ENCODE measurements at places on chromosomes 12 and 14.

GRCh38 chr12:41061192-41061591 is 126.9 kb upstream of the PDZRN4 start:
- no peaks in the 10 kb centered on the region for H3K27me3 ChIP-seq
- H3K4me3 ChIP-seq: no peak overlapping the region
- no peak for DNase-seq

DNA sequence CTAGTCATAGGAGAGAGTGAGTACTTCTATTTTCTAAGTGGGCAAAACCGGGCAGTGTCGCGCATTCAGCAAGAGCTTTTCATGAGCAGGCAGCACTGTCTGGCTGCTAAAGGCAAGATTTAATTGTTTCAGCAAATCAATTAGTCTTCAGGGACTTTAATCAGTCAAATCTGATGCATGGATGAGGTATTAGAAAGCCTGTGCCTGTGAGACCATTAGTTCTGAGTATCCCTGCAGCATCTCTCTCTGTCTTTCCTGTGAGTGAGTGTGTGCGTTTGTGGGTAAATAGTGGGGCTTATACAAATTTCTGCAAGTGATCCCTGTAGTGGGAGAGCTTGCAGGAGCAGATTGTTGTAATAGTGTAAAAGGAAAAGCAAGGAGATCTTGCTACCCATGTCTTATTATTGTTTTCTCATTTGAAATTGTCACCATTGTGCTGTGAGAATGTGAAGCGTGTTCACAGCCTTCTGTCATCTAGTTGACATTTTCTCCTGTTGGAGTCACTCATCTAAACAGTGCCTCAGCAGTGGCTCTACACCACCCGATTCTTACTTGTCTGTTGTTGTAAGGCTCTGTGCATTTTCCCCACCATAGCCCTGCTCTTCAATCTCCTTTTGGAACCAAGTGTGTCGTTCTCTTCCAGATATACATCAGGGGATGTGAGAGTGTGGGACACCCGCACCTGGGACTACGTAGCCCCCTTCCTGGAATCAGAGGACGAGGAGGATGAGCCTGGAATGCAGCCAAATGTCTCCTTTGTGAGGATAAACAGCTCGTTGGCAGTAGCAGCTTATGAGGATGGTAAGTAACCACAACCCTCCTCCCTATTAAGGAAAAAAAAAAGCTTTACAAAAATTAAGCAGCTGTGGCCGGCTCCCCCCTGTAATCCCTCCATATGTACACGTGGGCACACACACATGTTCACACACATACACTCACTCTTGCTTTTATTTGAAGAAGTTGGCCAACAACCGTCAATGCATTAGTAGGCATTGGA is 53.6 kb downstream of the FBXW8 start:
- H3K4me3 ChIP-seq: no peak overlapping the region
- no peak overlapping the region for H3K27ac ChIP-seq
- H3K4me1 ChIP-seq: peaks cover 21% of the 10 kb centered on the region

DNA sequence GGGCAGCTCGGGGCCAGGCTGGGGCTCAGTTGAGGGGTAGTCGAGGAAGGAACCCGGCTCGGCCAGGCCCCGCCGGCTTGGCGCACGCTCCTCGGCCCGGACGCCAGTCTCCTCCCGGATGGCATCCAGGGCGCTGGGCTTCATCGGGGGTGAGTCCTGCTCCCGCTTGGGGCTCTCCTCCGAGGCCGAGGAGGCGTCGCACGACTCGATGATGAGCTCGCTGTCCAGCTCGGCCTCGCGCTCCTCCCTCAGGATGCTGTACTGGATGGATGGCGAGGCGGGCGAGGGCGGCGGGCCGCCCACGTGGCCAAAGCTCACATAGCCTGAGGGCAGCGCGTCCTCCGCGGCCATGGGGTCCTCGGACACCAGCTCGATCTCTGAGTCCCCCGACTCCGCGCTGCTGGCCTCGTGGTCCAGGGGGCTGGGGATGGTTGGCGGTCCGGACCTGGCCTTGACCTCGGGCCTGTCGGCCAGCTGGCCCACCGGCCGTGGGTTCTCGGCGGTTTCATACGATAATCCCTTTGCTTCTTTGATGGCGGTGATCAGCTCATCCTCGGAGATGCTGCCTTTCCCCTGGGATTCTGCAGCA is 143.4 kb downstream of the RTN1 start:
- H3K4me1 ChIP-seq: no peaks in the 10 kb centered on the region
- H3K27me3 ChIP-seq: no peaks in the 10 kb centered on the region
- no peak for DNase-seq
- H3K36me3 ChIP-seq: no peaks in the 10 kb centered on the region
- no peak overlapping the region for H3K27ac ChIP-seq

DNA sequence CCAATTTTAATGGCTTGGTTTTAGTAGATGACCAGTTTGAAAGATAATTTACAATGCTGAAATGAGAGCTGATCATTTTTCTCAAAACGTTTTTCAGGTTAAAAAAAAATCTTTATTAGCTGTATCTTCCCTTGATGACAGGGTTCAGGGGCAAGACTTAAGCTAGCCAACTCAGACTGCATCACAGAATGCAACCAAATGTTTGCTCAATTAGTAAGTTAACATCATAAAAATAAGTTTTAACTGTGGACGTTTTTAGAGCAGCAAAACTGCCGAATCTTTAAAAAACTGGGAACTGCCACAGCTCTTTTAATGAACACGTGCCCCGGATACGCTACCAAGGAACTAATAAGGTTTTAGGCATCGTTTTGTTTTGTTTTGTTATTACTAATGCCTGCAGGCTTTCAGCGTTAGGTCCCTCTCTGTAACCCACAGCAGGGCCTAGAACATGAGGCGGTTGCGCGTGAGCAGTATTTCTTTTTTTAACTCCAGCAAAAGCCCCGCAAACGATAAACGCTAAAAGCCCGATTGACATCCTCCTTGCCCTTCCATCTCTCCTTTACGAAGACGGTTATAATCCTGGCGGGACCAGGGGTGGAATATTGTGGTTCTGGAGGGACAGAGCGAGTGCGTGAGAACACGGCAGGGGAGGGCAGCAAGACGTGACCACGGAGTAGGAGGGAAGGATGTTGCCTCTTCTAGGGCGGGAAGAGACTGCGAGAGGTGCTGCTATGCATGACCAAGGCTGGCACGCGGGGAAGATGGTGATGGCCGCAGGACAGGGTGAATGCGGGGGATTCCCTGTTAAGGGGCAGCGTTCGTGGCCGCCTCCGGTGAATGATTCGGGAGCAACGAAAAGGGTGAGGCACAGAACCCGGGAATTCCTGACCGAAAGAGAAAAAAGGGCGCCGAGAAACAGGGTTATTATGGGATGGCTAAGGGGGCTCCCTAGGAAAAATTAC is 652 bp downstream of the SUPT16H start:
- peaks cover 25% of the 10 kb centered on the region for H3K4me1 ChIP-seq
- peak overlapping the region; percentile 90 for H3K27ac ChIP-seq
- H3K27me3 ChIP-seq: no peaks in the 10 kb centered on the region
- H3K36me3 ChIP-seq: peaks cover 31% of the 10 kb centered on the region
- H3K4me3 ChIP-seq: peak overlapping the region; percentile 82

DNA sequence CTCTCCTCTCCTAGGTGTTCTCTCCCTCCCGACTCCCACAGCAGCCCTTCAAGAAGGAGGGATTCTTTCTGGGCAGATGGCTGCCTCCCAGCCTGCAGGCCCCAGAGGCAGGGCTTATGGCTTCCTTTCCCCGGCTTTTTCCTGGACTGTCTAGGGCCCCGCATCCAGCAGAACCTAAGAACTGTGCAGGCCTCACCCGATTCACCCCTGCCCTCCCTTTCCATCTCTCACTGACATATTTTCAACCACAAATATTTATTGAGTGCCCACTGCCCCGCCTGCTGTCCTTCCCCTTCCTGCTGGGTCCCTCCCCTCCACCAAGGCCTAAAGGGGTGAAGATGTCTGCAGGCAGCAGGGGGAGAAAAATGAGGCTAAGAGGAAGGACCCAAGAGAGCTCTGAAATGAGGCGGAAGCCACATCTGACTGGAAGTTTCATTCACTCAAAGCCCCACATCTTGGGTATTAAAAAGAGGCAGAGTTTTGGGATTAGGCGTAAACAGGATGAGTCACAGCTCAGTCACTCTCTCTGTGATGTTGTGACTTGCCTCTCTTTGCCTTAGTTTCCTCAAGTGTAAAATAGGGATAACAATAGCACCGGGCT is 2.9 kb downstream of the SCNN1A start:
- DNase-seq: peak; percentile 47
- H3K27me3 ChIP-seq: no peaks in the 10 kb centered on the region
- H3K4me3 ChIP-seq: no peak overlapping the region
- H3K4me1 ChIP-seq: peaks cover 28% of the 10 kb centered on the region
- H3K36me3 ChIP-seq: no peaks in the 10 kb centered on the region

DNA sequence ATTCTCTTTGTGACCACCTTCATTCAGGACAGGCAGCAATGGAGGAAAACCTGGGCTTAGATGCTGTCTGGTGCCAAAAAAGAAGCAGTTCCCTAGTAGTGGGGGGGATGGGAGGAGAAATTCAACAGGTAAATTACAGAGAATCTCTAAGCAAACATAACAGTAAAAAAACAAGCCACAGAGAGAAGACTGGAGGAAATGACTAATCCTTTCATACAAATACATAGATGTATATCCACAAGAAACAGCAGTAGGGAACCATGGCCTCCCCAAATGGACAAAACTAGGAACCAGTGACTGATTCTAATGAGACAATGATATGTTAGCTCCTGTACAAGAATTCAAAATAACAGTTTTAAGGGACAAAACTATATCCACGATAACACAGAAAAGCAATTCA is 513.0 kb downstream of the NAV3 start:
- no peak for DNase-seq
- no peaks in the 10 kb centered on the region for H3K4me1 ChIP-seq
- H3K36me3 ChIP-seq: no peaks in the 10 kb centered on the region
- no peak overlapping the region for H3K27ac ChIP-seq

DNA sequence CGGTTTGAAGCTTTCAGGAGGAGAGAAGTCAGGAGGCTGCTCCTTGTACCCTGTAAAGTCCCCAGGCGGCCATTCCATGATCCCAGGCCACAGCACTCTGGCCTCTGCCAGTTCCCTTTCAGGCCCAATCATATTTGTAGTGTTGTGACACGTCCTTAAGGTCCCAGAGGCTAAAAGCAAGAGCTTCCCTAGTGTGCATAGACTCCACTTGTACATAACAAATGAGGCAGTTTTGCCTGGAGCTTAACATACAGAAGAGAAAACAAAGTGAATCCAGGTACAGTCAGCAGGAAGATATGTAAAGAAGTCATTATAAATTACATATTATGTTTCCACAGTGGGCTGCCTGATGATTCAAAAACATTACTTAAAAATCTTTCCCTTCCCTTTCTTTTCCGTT is 81.1 kb upstream of the RPH3A start:
- no peak overlapping the region for H3K27ac ChIP-seq
- H3K36me3 ChIP-seq: no peaks in the 10 kb centered on the region
- peaks cover 3% of the 10 kb centered on the region for H3K27me3 ChIP-seq
- H3K4me3 ChIP-seq: no peak overlapping the region
- DNase-seq: no peak
- no peaks in the 10 kb centered on the region for H3K4me1 ChIP-seq

DNA sequence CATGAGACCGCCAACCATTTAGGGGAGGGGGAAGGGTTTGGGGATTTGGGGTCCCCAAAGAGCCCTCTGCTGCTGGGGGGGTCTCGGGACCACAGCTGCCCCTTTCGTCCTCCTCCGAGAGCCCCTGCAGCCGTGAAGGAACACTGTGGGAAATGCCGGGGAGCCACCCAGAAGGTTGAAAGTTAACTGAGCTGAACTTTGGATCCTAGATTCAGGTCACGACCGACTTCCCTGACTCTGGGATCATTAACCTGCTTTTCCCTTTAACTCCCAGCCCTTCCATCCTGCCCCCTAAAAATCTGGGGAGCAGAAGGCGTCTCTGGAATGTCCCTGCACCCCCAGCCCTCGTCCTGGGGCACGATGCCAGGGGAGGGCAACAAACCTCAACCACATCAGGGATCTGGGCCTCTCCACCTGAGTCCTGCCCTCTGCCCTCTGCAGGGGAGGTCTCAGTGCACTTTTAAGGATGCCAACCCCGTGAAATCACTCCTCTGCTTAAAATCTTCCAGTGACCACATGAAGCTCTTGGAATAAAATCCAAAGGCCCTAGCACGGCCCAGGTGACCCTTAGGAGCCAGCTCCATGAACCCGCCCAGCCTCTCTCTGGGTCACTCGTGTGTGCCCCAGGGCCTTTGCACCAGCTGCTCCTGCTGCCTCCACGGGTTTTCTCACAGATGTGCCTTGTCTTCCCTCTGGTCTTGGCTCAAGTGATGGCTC is 95.0 kb downstream of the RFLNA start:
- peak overlapping the region; percentile 96 for H3K27ac ChIP-seq
- no peaks in the 10 kb centered on the region for H3K27me3 ChIP-seq
- H3K4me3 ChIP-seq: peak overlapping the region; percentile 79
- H3K4me1 ChIP-seq: peaks cover 77% of the 10 kb centered on the region

- no peak overlapping the region for H3K4me3 ChIP-seq
- no peak for DNase-seq
- H3K36me3 ChIP-seq: no peaks in the 10 kb centered on the region
- H3K4me1 ChIP-seq: peaks cover 48% of the 10 kb centered on the region
- peak overlapping the region; percentile 91 for H3K27ac ChIP-seq
Observed at GRCh38 chr12:11798006-11798708, 148.7 kb downstream of the ETV6 start.

- peaks cover 2% of the 10 kb centered on the region for H3K36me3 ChIP-seq
- no peaks in the 10 kb centered on the region for H3K27me3 ChIP-seq
Observed at GRCh38 chr12:76450690-76451089, 102.5 kb upstream of the BBS10 start.

GRCh38 chr12:66744461-66744860 is 65.6 kb upstream of the GRIP1 start:
- no peak overlapping the region for H3K27ac ChIP-seq
- H3K4me1 ChIP-seq: no peaks in the 10 kb centered on the region
- DNase-seq: no peak
- no peaks in the 10 kb centered on the region for H3K36me3 ChIP-seq
- H3K4me3 ChIP-seq: no peak overlapping the region

DNA sequence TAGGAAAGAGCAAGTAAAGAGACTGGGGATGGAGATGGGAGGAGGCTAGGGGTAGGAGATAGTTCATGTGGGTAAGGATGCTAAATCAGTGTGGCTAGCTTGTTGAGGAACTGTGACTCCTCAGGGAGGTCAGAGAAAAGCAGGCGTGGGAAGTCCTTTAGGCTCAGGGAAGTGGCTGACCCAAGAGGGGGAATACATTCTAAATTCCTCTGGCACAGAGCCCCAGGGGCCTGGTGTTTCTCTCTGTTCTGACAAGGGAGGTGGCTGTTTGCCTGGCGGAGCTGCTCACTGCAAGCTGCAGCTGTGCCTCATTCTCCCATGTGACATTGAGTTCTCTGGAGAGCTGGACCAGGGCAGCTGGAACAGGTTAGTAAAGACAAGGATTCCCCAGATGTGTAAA is 152.2 kb upstream of the SLC38A2 start:
- no peak overlapping the region for H3K4me3 ChIP-seq
- no peaks in the 10 kb centered on the region for H3K36me3 ChIP-seq
- H3K27ac ChIP-seq: peak overlapping the region; percentile 17
- H3K4me1 ChIP-seq: peaks cover 5% of the 10 kb centered on the region
- DNase-seq: peak; percentile 82

- no peak overlapping the region for H3K4me3 ChIP-seq
- H3K4me1 ChIP-seq: peaks cover 39% of the 10 kb centered on the region
- peaks cover 6% of the 10 kb centered on the region for H3K36me3 ChIP-seq
Observed at GRCh38 chr14:21229821-21230220, 39.4 kb downstream of the HNRNPC start.

- DNase-seq: no peak
- H3K27ac ChIP-seq: no peak overlapping the region
- peaks cover 19% of the 10 kb centered on the region for H3K4me1 ChIP-seq
- H3K4me3 ChIP-seq: no peak overlapping the region
- no peaks in the 10 kb centered on the region for H3K27me3 ChIP-seq
Observed at GRCh38 chr12:93706387-93706786, 29.2 kb downstream of the CRADD start.

GRCh38 chr14:104398656-104399055 is 180.9 kb upstream of the C14orf180 start:
- H3K27me3 ChIP-seq: peaks cover 6% of the 10 kb centered on the region
- no peak overlapping the region for H3K27ac ChIP-seq
- no peaks in the 10 kb centered on the region for H3K36me3 ChIP-seq

All from psoas muscle (tissue), 8 donors.